DMS 273 treated with DMSO at 0.1 percent for 48 hours (cell line): ENCODE measurements at places on chromosomes 12 and 14.

GRCh38 chr12:15910864-15911721 is at the start of gene DERA:
DERA (plus strand) TSS chr12:15911332; CDS start chr12:15911384, 52 bp downstream.
- DNase-seq, result peak; percentile 51

DNA sequence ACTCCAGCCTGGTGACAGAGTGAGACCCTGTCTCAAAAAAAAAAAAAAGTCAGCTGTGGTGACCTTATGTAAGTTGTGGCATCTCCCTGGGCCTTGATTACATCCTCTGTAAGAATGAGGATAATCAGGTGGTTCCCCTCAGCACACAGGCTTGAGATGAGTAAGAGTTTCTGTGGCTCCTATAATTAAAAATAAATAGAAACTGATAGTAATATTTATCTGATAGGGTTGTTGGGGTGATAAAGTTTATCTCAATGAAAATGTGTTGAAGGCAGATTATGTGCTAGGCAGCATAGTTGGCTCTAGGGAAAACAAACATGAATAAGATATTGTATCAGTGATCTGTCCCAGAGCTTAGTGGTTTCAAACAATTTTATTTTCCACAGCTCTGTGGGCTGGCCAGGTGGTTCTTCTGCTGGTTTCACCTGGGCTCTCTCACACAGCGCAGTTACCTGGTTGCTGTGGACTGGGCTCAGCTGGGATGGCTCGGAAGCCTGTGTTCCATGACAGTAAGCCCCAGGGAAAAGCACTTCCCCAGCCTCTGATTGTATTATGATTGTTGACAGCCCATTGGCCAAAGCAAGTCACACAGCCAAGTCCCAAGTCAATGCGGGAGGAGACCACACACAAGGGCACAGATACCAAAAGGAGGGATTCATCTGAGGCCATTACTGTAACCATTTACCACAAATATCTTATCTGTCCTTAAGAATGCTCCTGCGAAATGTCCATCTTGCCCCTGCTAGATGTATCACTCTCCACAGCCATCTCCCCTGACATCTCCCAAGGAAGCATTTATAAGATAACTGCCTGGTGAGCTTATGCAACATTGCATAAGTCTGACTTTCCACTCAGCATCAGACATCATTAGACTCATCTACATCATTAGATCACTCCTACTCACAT is 151.7 kb downstream of the NUAK1 start:
- DNase-seq, result no peak

GRCh38 chr12:129901254-129901653 is 2.6 kb downstream of the TMEM132D start:
- DNase-seq, result no peak

DNA sequence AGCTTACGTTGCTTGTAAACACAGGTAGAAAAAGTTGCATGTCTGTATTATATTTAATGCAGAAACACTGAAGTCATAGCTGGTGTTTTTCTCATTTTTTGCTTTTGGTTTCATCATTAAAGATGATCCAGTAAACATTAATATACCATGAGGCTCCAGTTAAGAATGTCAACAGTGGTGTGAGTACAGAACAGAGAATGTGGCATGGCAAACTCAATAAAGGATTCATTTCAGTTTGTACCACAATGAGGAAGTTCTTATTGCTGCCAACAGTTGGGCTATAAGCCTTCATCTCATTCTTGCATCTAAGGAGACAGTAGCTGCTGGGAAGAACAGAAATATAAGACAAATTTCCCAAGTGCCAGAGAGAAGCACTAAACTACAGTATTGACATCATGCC is 72.1 kb upstream of the ST8SIA1 start:
- DNase-seq, result no peak

DNA sequence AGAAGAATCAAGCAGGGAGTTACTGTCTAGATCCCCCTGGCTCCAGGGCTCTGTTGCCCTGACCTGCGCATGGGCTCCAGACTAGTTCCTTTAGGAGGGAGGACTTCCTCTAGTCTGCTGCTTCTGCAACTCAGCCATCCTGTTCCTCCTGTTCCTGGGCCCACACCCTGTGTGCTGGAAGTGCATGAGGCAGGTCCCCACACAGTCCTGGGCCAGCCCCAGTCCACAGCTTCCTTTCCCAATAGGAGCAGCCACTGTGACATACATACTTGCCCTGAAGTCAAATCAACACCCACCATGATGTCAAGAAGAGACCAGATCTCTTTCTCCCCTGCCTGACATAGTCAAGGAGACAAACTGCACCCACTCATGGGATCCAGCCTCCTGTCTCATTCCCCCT is 1.3 kb downstream of the SDR9C7 start:
- no peak for DNase-seq

DNA sequence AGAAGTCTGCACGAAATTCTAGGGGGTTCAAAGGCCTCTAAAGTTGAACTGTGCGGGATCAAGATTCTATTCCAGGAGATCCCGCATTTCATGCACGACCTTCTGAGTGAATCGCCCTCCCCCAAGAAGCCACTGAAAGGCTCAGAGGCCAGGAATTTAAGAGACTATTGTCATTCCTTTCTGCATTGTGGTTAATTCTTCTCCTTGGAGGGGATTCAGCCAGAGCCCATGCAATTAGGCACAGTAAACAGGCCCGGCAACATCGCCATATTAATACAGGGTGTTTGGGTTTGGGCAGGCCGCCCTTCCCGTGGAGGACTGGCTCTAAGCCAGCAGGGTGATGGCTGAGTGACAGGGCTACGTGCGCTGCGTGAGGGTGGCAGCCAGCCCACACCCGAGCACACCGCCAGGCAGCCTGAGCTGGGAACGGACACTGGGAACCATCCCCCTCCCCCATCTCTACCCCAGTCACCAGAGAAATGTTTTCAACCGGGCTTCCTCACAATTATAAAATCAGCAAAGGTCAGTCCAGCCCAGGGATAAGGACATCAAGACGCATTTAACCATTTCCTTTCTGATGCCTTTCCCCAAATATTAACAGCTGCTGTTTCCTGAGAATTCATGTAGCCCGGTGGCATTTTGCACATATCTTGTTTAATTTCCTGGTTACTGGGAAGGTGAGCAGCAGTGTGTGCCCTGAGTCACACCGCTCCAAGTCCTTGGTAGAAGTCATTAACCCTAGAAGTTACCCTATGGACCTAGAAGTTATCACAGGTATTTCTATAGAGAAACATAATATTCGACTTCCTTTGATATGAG is 12.5 kb downstream of the EGLN3 start:
- DNase-seq, result peak; percentile 52

DNA sequence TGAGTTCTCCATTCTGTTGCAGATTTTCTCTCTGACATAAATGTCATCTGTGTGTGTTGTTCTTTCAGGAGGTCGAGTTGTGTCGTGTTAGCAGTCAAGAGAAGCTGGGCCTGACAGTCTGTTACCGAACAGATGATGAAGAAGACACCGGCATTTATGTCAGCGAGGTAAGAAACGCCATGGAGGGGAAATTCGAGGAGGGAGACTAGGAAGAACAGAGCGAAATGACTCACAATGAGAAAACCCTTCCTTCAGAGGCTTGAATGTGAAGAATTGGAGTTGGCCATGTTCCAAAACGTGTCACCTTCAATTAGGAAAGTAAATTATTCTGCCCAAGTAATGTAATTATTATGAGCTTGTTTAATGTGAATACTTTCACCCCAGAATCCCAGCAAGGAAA is 364.5 kb downstream of the PDZRN4 start:
- no peak for DNase-seq

DNA sequence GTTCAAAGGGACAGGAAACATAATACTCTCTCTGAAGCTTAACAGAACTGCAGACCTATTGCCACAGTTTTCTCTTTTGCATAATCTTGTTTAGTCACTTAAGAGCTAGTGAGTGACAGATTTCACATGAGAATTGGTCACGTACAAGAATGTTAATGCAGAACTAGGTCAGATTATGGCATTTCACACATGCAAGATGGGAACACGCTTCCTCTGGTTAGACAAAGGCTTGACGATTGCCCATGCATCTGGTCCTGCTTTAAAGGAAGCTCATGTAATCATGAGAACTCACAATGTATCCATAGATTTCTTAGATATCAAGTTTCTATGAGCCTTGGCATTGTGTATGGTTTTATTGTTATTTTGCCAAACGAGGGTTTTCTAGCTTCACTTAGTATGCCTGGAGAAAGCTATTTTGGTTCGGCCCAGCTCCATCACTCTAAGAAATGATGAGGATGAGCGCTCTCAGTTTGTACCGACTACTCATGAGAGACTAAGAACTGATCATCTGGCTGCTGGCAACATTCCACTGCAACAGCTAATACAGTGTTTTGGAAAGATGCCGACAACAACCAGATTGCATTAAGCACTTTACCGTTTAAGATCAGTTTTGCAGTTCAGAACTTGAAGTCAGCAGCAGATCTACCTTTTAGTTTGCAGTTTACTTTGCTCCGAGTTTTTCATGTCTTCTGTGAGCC is 380.0 kb downstream of the DIO2 start:
- DNase-seq, result peak; percentile 8

- no peak for DNase-seq
Observed at GRCh38 chr14:92236243-92236900, 86.6 kb upstream of the SLC24A4 start.

DNA sequence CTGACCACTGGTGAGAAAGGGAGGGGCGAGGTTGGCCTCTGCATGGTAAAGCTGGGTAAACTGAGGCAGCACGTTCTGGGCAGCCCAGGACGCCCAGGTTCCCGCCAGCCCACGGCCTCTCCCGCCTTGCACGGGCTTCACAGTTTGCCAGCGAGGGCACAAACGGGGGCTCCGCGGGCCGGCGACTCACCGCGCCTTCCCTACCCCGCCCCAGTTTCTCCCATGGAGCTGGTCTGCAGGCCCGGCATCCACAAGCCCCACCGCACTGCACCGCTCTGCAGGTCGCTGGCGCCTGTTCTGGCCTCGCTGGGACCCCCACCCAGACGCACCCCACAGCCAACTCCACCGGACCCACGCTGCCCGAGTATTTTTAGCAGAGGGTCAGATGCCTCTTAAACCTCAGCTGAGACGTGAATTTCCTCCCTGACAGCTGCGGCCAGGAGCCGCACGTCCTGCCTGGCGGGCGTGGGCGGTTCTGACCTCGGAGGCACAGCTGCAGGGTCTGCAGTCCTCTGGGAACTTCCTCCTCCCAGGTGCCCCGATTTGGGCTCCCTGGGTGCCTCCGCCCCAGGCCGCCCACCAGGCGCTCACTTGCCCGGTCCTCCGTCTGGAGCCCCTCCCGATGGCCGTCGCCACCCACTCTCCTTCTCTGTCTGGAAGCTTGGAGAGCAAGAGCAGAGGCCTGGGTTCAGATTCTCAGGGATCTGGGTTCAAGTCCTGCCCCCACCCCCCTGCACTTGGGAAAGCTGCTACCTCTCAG is 29.5 kb upstream of the INF2 start:
- DNase-seq, result no peak

GRCh38 chr12:107335802-107336570 is 242.6 kb upstream of the CRY1 start:
- no peak for DNase-seq

- no peak for DNase-seq
Observed at GRCh38 chr12:4174417-4174816, 99.1 kb upstream of the CCND2 start.

- no peak for DNase-seq
Observed at GRCh38 chr12:105229371-105229770, 6.6 kb downstream of the APPL2 start.

DNA sequence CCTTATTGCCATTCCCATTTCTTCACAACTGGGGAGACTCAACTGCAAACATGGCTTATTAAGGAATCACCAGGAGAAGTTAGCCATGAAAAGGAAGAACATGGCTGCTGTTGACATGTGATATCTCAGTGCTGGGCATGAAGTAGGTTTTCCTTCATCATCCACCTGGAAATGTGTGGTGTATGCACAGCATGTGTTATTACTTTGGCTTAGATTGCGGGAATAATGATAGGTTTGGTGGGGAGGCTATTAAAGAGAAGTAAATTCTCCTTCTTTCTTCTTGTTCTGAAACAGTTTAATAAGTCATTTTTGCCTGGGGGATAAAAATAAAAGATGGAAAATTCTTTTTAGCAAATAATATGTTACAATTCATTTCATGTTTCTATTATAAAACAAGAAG is 23.7 kb upstream of the CLEC14A start:
- DNase-seq, result no peak

DNA sequence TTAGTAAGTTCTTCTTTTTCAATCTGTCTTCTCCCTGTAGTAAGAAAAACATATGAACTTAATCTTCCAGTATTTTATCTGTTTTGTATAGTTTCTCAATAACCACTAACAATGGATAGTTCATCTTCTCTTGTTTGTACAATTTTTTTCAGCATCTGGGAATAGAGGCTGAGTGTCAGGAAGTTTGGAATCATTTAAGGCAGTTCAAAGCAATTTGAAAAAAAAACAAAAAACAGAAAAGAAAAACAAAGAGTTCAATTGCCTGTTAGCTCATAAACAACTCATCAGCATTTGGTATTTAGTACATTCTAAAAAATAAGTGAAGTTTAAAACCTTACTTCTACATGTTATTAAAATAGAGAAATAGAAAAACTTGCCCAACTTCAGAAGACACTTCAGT is 116.8 kb downstream of the PLCZ1 start:
- DNase-seq, result no peak

DNA sequence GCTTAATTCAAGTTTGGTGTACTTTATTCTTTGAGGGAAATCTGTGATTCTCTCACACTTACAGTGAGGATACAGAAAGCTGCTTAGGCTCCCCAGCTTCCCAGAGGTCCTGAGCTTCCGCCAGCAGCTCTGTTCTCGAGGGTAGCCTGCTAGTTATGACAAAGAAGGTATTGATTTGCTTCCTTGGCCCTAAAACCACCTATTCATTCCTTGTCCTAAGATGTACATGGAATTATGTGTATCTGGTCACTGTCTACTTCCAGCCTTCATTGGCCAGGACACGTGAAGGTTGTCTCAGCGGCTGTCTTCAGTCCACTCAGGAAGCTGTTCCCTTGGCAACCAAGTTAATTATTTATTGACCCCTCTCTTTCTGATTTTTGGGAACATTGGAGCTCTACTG is 55.7 kb downstream of the GALNT8 start:
- no peak for DNase-seq

- DNase-seq, result no peak
Observed at GRCh38 chr14:32846821-32847365, 91.8 kb upstream of the NPAS3 start.

- no peak for DNase-seq
Observed at GRCh38 chr12:103100257-103100831, 142.9 kb downstream of the ASCL1 start.
